ENCODE measurements at places on chromosomes 11 and 22. TPM values are rescaled to one million over a fixed set of nuclear protein-coding genes. Genes with fewer than 3 reads are reported as not detected.
A peak's percentile ranks its signal among the peaks of the same experiment; 100 is the strongest.

DERL3 gene
- 6.9 TPM for total RNA-seq

- no peak overlapping the region for H3K4me3 ChIP-seq
- H3K36me3 ChIP-seq = no peaks in the 10 kb centered on the region
- H3K27ac ChIP-seq = no peak overlapping the region
- DNase-seq = peak; percentile 23
Measured at GRCh38 chr22:27885977-27886842, 32.8 kb downstream of the PITPNB start.

GRCh38 chr11:31106968-31107576 is 262.5 kb downstream of the DCDC1 start:
- no peak overlapping the region for H3K27ac ChIP-seq
- peak; percentile 32 for DNase-seq
- no peaks in the 10 kb centered on the region for H3K4me1 ChIP-seq
- H3K27me3 ChIP-seq = no peaks in the 10 kb centered on the region
- no peaks in the 10 kb centered on the region for H3K36me3 ChIP-seq

DNA sequence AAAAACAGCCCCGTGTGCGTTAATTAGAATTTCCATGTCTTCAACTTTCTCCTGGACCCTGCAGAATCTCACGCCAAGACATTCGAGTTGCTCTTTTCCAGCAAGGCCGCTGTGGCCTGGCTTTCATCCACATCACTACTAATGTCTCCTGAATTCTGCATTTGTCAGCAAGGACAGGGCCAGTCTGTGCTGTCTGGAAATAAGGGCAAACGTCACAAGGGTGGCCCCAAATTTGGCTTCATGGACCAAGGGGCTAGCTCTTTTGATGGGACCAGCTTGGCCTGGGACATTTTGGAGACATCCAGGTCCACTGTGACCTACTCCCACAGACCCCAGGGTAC is 33.4 kb downstream of the KCNQ1OT1 start:
- DNase-seq = peak; percentile 2
- H3K4me1 ChIP-seq = no peaks in the 10 kb centered on the region
- no peaks in the 10 kb centered on the region for H3K36me3 ChIP-seq
- H3K4me3 ChIP-seq = no peak overlapping the region

- H3K27ac ChIP-seq = no peak overlapping the region
- H3K36me3 ChIP-seq = no peaks in the 10 kb centered on the region
- DNase-seq = no peak
- no peaks in the 10 kb centered on the region for H3K27me3 ChIP-seq
Measured at GRCh38 chr22:25669253-25670069, 72.5 kb upstream of the MYO18B start.

DNA sequence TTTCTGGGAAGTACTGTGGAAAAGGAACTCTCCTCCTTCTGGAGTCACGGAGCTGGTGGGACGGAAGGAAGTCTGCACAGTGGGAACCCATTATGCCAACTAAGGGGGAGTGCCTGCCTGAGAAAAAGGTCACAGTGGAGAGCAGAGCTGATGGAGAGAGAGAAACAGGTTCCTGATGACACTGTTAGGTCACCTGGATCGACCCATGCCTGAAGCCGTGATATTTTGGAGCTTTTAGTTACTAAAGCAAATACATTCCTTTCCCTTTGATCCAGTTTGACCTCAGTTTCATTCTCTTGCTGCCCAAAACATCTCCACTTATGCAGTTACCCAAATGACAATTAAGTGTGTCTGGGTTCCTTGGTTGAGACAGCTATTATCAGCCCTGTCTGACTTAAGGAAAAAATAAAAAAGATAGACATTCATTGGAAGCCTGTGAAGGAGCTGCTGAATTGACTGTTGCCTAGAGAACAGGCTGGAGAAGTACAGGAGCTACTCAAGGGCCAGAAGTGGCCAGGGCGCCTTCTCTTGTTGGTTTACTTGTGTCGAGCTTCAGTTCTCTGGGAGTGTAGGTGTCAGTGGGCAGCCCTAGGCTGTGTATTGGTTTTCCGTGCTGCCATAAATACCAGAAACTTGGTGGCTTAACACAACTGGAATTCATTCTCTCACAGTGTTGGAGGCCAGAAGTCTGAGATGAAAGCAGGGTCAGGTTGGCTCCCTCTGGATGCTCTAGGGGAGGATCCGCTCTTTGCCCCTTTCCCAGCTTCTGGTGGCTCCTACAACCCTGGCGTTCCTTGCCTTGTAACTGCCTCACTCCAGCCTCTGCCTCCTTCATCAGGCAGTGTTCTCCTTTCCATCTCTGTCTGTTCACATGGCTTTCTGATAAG is 13.6 kb downstream of the MRGPRD start:
- no peaks in the 10 kb centered on the region for H3K36me3 ChIP-seq
- H3K27ac ChIP-seq = no peak overlapping the region
- H3K4me3 ChIP-seq = no peak overlapping the region
- no peaks in the 10 kb centered on the region for H3K27me3 ChIP-seq
- DNase-seq = no peak

Data from prostate gland (tissue), 2 donors.